ENCODE measurements at places on chromosomes 2 and 18. TPM values are rescaled to one million over a fixed set of nuclear protein-coding genes. Genes with fewer than 3 reads are reported as not detected.

The TSPYL6 gene
- total RNA-seq = not detected

DNA sequence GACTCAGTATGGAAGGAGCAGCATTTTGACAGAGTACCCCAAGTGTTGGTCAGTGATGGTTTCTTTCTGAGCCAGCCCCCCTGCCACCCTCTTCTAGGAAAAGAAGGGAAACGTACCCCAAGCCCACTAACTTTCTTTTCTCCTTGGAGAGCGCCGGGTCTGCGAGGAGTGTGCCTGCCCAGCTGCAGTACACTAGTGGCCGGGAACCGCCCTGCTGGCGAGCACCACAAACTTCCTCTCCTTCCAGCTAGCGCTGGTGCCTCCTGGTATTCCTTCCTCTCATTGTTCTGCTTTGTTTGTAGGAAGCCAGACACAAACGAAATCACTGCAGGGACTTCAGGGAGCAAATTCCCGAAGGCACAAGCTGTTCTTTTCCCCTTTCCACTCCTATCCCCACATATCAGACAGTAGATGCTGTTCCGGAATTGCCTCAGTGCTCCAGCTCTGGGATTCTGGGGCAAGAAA, 1.8 kb downstream of the CCDC85A start:
- peak overlapping the region; percentile 82 for H3K4me3 ChIP-seq
- H3K27me3 ChIP-seq = peaks cover 71% of the 10 kb centered on the region
- H3K27ac ChIP-seq = no peak overlapping the region
- H3K36me3 ChIP-seq = no peaks in the 10 kb centered on the region

DNA sequence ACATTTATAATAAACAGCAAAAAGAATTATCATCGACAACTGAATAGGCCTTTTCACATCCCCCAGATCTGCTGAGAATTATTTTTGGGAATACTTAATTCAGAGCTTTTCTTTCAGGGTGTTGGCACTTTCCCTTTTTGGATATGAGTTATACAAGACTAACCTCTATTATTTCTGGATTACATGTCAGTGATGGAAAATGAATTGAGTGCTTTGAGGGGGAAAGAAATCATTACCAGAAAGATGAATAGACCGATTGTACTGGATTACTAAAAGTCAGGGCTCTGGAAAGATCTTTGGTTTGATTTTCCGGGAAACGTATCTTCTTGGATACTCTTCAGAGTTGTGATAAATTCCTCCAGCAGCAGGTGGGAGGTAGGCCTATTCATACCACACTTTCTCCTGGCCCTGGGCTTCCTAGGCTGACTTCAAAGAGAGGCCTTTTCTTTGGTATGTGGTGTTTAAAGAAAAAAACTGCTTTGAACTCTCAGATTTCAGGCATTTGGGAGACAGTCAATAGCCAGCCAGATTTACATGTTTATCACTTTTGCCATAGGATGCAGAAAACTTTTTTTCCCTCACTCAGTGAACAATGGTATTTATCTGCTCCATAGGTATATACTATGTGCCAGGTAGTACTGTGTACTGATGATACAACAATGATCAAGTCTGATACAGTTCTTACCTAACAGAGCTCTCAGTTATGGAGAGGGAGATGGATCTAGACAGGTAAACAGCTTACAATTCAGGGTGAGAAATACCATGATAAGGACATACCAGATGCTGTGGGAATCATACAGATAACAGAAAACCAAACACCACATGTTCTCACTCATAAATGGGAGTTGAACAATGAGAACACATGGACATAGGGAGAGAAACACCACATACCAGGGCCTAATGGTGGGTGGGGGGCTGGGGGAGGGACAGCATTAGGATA, 63.3 kb upstream of the ACTR3 start:
- H3K4me3 ChIP-seq = no peak overlapping the region
- peak overlapping the region; percentile 18 for H3K27ac ChIP-seq
- H3K4me1 ChIP-seq = peaks cover 10% of the 10 kb centered on the region
- H3K27me3 ChIP-seq = peaks cover 5% of the 10 kb centered on the region

GRCh38 chr2:48790407-48791170, 35.1 kb upstream of the LHCGR start:
- DNase-seq = no peak
- peaks cover 2% of the 10 kb centered on the region for H3K27me3 ChIP-seq
- H3K36me3 ChIP-seq = no peaks in the 10 kb centered on the region
- no peak overlapping the region for H3K4me3 ChIP-seq
- no peaks in the 10 kb centered on the region for H3K4me1 ChIP-seq

The SPDYA gene
- 1.6 TPM for total RNA-seq

The CRYGC gene
- total RNA-seq = not detected

The L3MBTL4 gene
- 8.0 TPM for total RNA-seq

GRCh38 chr2:106566050-106566449, 78.9 kb downstream of the CD8B2 start:
- H3K27ac ChIP-seq = peak overlapping the region; percentile 56
- no peaks in the 10 kb centered on the region for H3K4me1 ChIP-seq
- peaks cover 17% of the 10 kb centered on the region for H3K27me3 ChIP-seq
- no peak for DNase-seq
- no peaks in the 10 kb centered on the region for H3K36me3 ChIP-seq
- no peak overlapping the region for H3K4me3 ChIP-seq

The SLC30A3 gene
- total RNA-seq = not detected

GRCh38 chr2:96404446-96405373, 69.1 kb downstream of the NCAPH start:
- H3K4me3 ChIP-seq = no peak overlapping the region
- no peak for DNase-seq
- no peak overlapping the region for H3K27ac ChIP-seq
- H3K27me3 ChIP-seq = peaks cover 3% of the 10 kb centered on the region

DNA sequence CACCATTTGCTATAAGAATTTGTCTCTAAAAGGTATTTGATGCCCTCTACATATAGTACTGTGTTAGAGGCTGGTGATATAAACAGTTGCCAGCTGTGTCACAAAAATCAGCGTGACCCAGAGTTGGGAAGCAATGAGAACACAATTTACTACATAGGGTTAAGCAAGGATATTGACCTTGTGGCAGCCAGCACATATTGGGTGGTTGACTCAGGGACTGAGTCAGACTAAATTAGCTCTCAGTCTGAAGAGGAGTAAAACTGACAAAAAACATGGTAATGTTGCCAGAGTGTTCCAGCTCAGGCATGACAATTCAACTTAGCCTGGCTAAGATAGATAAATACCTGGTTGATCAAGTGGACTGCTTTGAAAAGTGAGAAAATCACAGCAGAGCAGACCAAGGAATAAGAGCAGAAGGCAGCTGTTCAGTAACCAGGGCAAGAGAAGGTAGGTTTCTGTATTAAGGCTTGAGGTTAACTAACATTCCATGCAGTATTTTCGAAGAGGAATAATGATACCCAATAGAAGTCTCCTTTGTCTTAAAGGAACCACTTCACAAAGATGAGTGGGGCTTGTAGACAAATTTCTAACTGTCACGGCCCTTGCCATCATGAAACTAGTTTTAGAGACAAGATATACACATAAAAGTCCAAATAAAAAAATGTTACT, 108.2 kb upstream of the ERBB4 start:
- DNase-seq = no peak
- no peak overlapping the region for H3K27ac ChIP-seq
- no peaks in the 10 kb centered on the region for H3K4me1 ChIP-seq
- H3K27me3 ChIP-seq = peaks cover 2% of the 10 kb centered on the region
- no peaks in the 10 kb centered on the region for H3K36me3 ChIP-seq
- H3K4me3 ChIP-seq = no peak overlapping the region

The DYSF gene
- 1.6 TPM for total RNA-seq

DNA sequence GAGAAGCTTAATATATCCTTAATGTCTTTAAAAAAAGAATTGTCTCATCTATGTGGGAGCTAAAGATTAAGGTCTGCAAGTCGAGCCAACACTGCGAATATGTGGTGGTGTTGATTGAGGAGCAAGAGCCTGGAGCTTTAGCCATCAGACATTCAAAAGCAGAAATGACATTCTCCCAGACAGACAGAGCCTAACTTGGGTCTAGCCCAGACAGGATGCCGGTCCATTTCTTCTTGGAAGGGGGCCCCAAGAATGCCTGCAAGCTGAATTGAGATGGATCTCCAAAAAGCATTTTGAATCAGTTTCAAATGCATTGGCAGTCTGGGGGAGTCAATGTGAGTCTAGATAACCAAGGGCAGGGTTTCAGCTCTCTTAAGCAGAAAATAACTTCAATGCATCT, 30.1 kb upstream of the EML4 start:
- no peaks in the 10 kb centered on the region for H3K36me3 ChIP-seq
- no peak overlapping the region for H3K4me3 ChIP-seq
- no peaks in the 10 kb centered on the region for H3K27me3 ChIP-seq
- peak overlapping the region; percentile 64 for H3K27ac ChIP-seq
- DNase-seq = no peak

GRCh38 chr2:144708626-144709025, 188.7 kb upstream of the ZEB2 start:
- H3K27ac ChIP-seq = no peak overlapping the region
- H3K36me3 ChIP-seq = no peaks in the 10 kb centered on the region
- peaks cover 3% of the 10 kb centered on the region for H3K27me3 ChIP-seq

- peaks cover 1% of the 10 kb centered on the region for H3K36me3 ChIP-seq
- no peaks in the 10 kb centered on the region for H3K4me1 ChIP-seq
- no peak overlapping the region for H3K27ac ChIP-seq
These were observed 122.9 kb upstream of the ZEB2 start for GRCh38 chr2:144642856-144643255.

The ABCG5 gene
- total RNA-seq = not detected

DNA sequence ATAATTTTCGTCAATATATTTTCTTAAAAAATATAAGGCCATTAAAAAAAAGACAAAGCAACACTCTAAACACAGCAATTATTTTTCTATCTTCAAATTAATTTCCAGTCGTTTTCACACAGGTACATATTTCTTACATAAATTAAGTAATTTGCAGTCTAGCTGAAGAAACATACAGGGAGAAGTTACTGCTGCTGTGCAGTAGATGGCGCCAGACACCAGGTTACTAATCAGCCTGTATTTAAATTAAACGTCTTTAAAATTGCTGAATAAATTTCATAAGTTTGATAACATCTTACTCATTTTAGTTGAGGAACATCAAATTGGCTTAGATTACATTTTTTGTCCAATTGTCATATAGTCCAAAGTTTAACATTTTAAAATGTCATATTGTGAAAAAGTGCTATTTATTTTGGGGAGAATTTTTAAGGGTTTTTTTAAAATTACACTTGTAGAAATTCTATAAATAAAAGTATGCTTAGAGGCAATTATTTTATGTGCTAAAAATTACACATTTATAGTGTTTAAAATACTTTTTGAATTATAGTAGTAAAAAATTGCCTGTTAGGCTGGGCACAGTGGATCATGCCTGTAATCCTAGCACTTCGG, 88.4 kb downstream of the PMAIP1 start:
- no peaks in the 10 kb centered on the region for H3K4me1 ChIP-seq
- H3K27ac ChIP-seq = no peak overlapping the region
- DNase-seq = no peak
- no peaks in the 10 kb centered on the region for H3K36me3 ChIP-seq
- no peak overlapping the region for H3K4me3 ChIP-seq
- H3K27me3 ChIP-seq = peaks cover 8% of the 10 kb centered on the region

The UGT1A8 gene
- total RNA-seq = not detected

The CBLN2 gene
- 0.18 TPM for total RNA-seq

The C2orf78 gene
- total RNA-seq = not detected

The TWIST2 gene
- not detected for total RNA-seq

GRCh38 chr2:85468096-85468703, 49.7 kb downstream of the SH2D6 start:
- peaks cover 23% of the 10 kb centered on the region for H3K4me1 ChIP-seq
- no peaks in the 10 kb centered on the region for H3K27me3 ChIP-seq
- H3K27ac ChIP-seq = peak overlapping the region; percentile 83
- H3K4me3 ChIP-seq = no peak overlapping the region
- no peak for DNase-seq

DNA sequence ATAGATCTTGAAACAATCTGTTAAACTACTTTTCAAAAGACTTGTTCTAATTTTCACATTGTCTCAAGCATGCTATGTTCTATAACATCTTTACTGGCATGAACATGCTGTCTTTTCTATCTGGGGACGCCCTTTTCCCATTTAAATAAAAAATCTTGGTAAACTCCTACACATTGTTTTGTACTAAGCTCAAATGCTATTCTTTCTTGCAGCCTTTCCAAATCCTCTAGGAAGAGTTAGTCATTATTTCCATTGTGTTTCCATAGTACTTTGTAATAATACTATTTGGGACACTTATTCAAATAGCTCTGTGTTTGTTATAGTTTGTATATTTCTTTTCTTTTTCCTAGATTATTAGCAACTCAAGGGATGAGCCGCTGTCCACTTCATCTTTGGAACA, 828.6 kb upstream of the FSHR start:
- H3K27ac ChIP-seq = no peak overlapping the region
- H3K4me1 ChIP-seq = no peaks in the 10 kb centered on the region
- no peaks in the 10 kb centered on the region for H3K27me3 ChIP-seq

DNA sequence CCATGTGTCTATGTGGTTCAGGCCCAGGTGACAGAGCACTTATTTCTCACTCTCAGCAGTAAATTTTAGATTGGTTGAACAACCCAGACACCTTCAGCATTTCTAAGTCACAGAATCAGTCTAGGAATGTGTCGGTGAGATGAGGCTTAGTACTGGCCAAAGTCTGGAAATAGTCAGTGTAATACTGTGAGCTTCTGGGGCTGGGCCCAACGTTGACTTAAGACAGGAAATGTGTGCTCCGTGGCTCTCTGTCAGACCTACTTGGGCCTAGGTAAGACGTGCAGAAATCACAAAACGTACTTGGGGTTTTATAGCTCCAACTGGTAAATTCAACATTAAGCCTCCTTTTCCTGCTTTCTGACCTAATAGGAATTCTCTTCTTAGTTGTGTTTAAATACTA, 160.3 kb upstream of the COL3A1 start:
- no peak for DNase-seq
- no peaks in the 10 kb centered on the region for H3K36me3 ChIP-seq
- peaks cover 6% of the 10 kb centered on the region for H3K4me1 ChIP-seq
- no peak overlapping the region for H3K27ac ChIP-seq
- H3K27me3 ChIP-seq = no peaks in the 10 kb centered on the region

DNA sequence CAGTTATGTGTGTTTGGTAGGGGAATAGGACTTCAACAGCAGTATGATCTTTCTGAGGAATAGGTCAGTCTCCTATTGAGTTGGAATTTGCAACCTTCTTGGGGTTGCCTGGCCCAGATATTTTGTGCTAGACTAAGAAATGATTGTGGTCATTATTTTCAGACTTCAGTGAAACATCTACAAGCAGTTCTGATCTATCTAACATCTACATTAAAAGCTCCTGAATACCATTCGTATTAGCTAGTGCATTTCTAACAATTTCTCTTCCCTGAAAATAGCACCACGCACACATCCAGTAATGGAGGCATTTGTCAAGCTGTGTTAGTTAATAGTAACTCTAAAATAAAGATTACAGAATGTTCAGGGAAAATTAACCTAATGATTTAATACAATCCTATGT, 179.3 kb downstream of the FIGN start:
- H3K36me3 ChIP-seq = no peaks in the 10 kb centered on the region
- DNase-seq = no peak
- H3K27ac ChIP-seq = no peak overlapping the region
- H3K27me3 ChIP-seq = no peaks in the 10 kb centered on the region
- H3K4me3 ChIP-seq = no peak overlapping the region
